Vagina (tissue), 2 donors: ENCODE measurements at places on chromosomes 5 and 9.
A peak's percentile ranks its signal among the peaks of the same experiment; 100 is the strongest.

DNA sequence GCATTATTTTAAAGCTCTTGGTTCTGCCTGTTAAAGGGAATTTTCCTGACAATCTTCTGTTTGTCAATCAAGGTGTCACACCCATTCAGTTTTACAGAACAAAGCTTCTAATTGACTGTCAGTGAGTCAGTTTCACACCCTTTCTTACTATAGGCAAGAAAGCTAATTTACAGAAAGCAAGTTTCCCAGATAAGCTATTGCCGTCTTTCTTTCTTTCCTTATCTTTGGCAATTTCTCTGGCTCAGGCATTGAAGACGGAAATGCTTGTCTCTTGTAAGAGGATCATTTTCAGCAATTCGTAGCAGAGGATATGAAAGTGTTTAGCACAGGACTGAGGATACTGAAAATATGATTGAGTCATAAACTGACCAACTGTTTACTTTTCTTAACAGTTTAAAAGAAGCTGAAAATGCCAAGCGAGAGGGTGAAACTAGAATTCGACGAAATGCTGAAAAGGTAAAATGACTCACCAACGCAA, 27.0 kb downstream of the SPINK5 start:
- no peaks in the 10 kb centered on the region for H3K36me3 ChIP-seq
- no peaks in the 10 kb centered on the region for H3K4me1 ChIP-seq
- no peak overlapping the region for H3K27ac ChIP-seq
- H3K27me3 ChIP-seq, result no peaks in the 10 kb centered on the region
- no peak for DNase-seq
- H3K4me3 ChIP-seq, result no peak overlapping the region

DNA sequence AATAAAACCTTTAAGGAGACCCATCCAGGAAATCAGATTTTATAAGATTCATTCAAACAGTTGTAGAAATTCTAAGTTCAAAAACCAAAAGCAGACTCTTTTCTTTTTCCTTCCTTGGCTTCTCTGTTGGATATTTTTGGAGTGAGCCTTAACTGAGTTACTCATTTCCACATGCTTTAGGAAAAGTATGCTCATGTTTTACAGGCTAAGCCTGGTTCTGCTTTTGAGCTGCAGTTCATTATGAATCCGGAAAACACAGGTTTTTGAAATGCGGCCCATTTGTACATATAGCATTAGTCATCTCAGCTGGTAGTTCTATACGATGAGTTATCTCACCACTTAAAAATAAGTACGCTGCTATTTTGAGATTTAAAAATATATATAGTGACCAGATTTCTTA, 156.6 kb upstream of the DMRT1 start:
- H3K36me3 ChIP-seq, result no peaks in the 10 kb centered on the region
- peak overlapping the region; percentile 88 for H3K27ac ChIP-seq
- peaks cover 71% of the 10 kb centered on the region for H3K4me1 ChIP-seq
- DNase-seq, result no peak
- H3K4me3 ChIP-seq, result peak overlapping the region; percentile 42

GRCh38 chr9:135340143-135340655, 139.4 kb upstream of the PPP1R26 start:
- peaks cover 7% of the 10 kb centered on the region for H3K4me1 ChIP-seq
- H3K4me3 ChIP-seq, result no peak overlapping the region
- H3K36me3 ChIP-seq, result no peaks in the 10 kb centered on the region
- no peak overlapping the region for H3K27ac ChIP-seq

DNA sequence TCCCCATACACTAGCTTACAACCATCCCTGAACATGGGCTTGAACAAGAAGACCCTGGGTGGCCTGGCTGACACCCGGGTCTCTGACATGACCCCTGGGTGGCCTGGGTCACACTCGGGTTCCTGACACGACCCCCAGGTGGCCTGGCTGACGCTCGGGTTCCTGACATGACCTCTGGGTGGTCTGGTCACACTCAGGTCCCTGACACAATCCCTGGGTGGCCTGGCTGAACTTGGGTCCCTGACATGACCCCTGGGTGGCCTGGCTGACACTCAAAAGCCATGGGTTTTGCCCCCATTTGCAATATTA, 38.0 kb downstream of the PRRT1B start:
- no peaks in the 10 kb centered on the region for H3K27me3 ChIP-seq
- no peaks in the 10 kb centered on the region for H3K4me1 ChIP-seq
- no peak overlapping the region for H3K4me3 ChIP-seq
- no peak for DNase-seq

GRCh38 chr9:28648723-28649122, 1075.4 kb upstream of the C9orf72 start:
- no peaks in the 10 kb centered on the region for H3K27me3 ChIP-seq
- no peak overlapping the region for H3K27ac ChIP-seq
- no peaks in the 10 kb centered on the region for H3K4me1 ChIP-seq
- H3K36me3 ChIP-seq, result no peaks in the 10 kb centered on the region
